ENCODE measurements at places on chromosomes 4 and X.

- DNase-seq: no peak
Observed at GRCh38 chr4:6463311-6464289, 8.8 kb downstream of the PPP2R2C start.

DNA sequence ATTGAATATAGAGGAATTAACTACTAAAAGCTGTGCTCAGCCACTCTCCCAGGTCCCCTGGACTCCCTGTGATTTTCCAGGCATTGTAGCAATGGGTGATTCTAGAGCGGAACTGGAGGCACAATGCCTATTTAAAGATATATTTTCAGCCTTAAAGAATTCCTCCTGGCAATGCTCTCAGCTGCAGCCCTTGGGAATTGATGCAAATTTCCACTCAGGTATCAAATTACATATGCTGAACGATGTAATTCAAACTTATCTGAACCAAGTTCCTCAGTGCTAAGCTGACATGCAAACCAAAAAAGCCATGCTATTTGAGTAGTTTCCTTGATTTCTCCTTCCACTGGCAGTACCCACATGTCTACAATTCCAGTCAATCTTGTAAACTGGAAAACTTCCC, 86.3 kb upstream of the GABRA3 start:
- DNase-seq: no peak

DNA sequence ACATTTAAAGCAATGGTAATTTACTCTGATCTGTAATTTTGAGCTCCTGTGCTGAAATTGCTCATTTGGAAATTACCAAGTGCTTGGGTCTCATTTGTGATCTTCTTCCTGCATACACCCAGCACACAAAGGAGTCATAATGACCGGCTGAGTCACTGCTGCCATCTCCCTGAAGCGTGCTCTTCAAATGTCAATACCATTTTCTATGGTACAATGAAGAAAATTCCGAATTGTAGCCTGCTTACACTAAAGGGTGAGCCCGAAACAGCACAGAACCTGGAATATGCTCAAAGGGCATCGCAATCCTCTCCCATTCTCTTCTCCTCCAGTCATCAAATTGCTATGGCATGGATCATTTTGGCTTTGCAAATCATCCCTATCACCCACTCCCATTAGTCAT, 140.5 kb downstream of the GRIA3 start:
- DNase-seq: no peak

GRCh38 chrX:40260146-40260747, 162.5 kb upstream of the BCOR start:
- DNase-seq: no peak

- DNase-seq: no peak
Observed at GRCh38 chr4:85979276-85979675, 380.6 kb downstream of the MAPK10 start.

- no peak for DNase-seq
Observed at GRCh38 chrX:10470009-10470408, 150.4 kb downstream of the MID1 start.

DNA sequence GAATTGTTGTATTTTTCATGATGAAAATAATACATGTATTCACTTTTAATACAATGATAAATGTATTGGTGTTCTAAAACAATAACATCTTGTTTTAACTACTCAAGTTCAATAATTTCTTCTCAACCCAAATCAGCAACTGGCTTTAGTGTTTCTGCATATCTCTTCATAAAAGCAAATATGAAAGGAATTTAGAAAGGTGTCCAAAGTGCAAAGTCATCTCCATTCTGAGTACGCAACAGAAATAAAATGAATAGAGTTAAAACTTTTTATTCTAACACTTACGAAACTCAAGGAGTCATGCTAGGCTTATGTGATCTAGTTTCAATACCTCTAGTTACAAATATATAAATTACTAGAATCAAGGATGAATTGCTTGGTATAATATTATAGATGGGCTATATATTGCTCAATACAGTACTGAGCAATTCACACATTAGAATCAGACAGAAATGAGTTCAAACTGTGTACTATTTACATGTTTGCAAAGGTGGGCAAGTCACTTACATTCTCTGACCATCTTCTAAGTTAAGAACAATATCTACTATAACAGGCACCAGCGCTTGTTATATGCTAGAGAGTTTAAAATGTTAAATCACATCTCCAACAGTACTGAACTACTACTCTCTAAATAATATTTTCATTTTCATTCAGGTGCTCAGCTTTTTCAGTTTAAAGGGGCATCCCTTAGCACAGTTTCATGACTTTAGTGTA, 51.5 kb downstream of the PPA2 start:
- no peak for DNase-seq

DNA sequence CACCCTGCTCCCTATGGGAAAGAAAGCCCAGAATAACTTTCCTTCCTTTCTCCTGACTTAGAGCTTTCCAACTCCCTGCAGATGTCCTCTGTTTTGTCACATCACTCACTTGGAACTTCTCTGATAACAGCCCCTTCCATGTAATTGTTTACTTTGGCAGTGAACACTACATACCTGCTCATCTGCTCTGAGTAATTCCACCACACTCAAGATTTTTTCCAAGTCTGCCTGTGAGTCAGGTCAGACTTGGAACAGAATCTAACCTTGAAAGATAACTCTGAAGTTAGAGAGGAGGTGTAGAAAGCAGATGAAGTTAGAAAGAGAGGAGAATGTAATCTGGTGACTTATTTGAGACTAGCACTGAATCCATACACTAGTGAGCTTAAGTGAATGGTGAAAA, 7.4 kb downstream of the MAGEB10 start:
- DNase-seq: no peak

Data from AML-193 (cell line).